ENCODE measurements at places on chromosomes 4 and X.

DNA sequence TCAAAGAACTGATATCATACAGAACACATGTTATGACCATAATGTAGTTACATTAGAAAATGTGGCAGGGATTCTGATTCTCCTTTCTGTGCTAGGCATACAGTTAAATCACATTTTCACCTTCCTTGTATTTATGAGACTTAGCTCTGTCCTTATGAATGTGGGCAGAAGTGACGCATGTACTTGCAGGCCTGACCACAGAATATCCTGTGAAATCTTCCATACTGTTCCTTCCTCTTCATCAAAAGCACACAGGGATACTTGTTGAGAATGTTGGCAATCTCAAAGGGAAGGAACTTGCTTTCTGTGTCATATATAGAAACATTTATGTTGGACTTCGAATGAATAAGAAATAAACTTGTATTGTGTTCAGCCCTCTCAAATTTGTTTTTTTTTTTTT lies 17.2 kb upstream of the MYOZ2 start:
- peak; percentile 47 for DNase-seq

DNA sequence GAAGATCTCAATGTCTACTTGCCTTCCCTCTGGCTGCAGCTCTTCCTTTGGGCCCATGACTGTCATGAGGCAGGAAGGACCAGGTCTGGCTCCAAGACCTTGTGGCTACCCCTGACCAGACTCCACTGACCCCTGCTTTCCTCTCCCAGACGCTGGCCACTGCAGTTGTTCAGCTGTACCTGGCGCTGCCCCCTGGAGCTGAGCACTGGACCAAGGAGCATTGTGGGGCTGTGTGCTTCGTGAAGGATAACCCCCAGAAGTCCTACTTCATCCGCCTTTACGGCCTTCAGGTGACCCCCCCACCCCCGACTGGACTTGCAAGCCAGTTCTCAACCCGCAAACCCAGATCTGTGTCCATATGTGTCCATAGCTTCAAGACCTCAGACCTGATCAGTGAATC lies 535 bp downstream of the WAS start:
- DNase-seq, result no peak

GRCh38 chrX:4588893-4589292 lies 875.4 kb upstream of the PRKX start:
- peak; percentile 9 for DNase-seq

DNA sequence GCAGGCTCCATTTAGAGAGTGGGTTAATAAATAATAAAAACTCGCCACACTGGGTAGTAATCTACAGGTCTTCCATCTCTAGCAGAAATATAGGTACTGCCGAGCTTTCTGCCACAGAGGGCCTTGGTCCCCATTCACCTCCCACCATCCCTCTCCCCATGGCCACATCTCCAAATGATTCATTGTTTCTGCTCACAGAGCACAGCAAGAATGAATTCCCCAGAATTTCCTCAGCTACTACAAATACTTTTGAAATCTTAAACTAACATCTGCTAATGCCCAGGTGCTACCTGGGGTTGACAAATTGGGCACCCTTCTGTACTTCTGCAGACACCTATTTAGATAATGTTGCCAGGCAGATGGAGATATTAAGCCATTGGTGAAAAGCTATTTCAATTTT lies 5.1 kb downstream of the PHEX start:
- DNase-seq, result no peak

DNA sequence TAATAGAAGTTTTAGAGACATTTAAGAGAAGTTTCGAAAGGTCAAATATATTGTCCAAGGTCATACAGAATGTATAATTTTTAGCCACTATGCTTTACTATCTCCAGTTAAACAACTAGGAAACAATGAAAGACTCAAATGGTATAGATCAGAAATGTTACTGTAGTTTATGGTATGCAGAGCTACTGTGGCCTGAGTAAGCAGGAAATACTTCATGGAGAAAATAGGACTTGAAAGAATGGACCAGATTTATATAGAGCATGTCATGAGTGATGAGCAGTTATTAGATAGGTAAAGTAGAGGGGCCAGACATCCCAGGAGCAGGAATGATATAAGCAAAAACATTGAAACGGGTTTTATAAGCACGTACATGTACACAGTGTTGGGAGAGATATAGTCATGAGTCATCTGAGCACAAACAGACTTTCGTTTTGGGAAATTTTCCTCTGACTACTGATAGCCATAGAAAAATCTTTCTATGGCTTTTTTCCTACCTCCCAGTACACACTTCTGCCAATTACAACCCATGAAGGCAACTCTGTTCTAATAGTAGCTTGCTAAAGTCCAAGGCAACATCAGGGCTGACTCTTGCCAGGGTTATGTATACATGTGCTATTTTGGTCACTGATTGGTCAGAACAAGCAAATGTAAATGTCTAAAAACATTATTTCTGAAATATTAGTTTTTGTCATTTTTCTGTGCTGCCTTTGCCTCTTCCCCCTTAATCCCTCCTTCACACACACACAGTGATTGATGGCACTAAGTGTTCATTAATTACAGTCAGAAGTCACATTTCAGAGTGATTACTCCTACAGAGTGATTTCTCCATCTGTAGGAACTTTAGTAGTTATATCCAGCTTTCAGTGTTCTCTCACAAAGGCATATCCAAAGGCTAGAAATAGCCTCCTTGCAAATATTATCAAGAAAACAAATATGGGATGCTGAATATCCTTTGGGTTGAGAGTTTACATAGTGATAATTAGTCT lies 198.7 kb downstream of the ENOX2 start:
- DNase-seq, result peak; percentile 31
